ENCODE measurements at places on chromosomes 1 and 21.

DNA sequence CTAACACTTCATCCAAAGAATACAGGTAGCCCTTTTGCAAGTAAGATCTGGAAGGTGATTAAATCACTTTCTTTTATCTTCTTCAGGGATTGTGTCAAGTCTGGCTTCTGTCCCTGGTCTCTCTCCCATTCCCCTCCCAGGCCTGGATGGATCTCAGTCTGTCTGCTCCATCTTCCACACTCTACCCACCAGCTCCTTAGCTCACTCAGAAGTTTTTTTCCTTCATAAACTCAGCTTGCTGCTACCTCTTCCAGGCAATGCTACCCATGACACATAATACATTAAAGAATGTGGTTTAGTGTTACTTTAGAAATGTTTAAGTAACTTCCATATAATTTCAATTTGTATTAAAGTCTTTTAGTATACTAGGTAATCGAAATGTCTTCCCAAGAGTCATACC, 133.1 kb downstream of the AKT3 start:
- DNase-seq, result no peak

GRCh38 chr21:42455196-42455595, 40.8 kb downstream of the RSPH1 start:
- DNase-seq, result no peak

DNA sequence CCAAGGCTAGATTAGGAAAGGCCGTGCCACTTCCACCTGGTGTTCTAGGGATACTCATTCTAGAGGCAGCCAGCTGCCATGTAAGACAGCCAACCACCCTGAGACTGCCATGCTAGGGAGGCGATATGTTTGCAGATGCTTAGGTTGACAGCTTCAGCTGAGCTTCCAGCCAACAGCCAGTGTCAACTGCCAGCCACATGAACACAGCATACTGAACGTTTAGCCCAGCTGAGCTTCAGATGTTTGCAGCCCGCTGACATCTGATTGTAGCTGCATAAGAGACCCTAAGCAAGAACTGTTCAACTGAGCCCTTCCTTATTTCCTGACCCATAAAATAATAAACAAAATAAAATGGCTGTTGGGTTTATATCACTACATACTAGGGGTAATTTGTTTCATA, 5.0 kb upstream of the KCNC4 start:
- no peak for DNase-seq

DNA sequence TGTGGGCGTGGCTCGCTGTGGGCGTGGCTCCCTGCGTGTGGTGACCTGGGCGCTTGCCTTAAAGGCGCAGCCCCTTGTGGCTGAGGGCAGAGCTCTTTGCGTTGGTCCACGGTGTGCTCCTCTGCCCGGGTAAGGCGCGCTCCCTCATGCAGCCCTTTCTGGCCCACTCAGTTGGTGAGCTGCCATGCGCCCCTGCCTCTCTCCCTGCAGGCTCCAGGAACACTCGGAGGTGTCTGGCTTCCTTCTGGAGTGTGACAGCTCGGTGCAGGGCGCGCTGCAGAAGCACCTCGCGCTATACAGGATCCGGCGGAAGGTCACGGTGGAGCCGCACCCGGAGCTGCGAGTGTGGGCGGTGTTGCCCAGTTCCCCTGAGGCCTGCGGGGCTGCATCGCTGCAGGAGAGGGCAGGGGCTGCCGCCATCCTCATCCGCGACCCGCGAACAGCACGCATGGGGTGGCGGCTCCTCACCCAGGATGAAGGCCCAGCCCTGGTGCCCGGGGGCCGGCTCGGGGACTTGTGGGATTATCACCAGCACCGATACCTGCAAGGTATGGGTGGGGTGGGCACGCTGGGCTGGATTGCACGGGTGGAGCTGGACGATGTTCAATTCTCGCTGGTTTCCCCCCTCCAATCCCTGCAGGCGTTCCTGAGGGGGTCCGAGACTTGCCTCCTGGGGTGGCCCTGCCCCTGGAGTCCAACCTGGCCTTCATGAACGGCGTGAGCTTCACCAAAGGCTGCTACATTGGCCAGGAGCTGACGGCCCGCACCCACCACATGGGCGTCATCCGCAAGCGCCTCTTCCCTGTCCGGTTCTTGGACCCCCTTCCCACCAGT, 9.1 kb downstream of the IBA57 start:
- DNase-seq, result no peak

- no peak for DNase-seq
Measured at GRCh38 chr1:46394872-46395465, 852 bp downstream of the FAAH start.

GRCh38 chr1:41716188-41717130, 202.3 kb downstream of the HIVEP3 start:
- DNase-seq, result no peak

DNA sequence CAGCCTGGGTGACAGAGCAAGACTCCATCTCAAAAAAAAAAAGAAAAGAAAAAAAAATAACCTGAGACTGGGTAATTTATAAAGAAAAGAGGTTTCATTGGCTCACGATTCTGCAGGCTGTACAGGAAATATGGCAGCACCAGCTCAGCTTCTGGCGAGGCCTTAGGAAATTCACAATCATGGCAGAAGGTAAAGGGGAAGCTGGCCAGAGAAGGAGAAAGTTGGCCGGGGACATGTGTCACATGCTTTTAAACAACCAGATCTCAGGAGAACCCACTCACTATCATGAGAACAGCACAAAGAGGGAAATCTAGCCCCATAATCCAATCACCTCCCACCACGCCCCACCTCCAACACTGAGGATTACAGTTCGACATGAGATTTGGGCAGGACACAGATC, 125.3 kb downstream of the DISP1 start:
- no peak for DNase-seq

- no peak for DNase-seq
Measured at GRCh38 chr1:112110031-112110430, 120.6 kb upstream of the KCND3 start.

DNA sequence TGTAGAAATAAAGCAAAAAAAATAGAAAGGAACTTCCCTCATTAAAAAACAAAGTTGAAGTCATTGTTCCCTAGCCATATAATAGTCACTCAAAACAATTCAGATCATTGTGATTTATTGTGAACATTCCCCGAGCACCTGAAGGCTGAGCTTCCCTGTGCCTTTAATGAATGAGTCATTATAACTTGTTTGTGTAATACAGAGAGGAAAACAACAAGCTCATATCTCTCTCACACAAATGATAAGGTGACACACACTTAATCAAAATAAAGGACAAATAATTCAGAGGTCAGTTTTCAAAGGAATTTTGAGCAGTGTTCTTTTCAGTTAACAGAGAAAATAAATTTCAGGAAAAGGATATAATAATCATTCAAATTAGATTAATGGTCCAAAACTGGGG, 326.2 kb downstream of the DUSP10 start:
- no peak for DNase-seq

DNA sequence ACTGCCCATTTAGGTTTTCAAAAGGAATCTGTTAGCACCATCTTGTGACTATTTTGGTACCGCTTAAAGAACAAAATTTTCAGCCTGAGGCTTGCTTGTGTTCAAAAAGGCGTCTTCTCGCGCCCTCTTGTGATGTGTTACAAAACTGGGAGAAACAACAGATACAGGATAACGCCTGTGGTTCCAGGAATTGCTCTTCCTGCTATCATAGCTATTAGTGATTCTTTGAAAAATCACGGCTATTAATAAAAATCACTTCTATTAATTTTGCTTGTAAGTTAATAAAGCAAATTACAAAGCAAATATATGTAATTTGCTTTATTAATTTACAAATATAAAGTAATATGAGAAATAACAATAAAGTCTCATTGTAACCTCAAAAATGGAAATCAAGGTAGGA, 82.2 kb upstream of the ABCD3 start:
- DNase-seq, result no peak

GRCh38 chr1:210850556-210850955, 283.4 kb downstream of the KCNH1 start:
- DNase-seq, result no peak

DNA sequence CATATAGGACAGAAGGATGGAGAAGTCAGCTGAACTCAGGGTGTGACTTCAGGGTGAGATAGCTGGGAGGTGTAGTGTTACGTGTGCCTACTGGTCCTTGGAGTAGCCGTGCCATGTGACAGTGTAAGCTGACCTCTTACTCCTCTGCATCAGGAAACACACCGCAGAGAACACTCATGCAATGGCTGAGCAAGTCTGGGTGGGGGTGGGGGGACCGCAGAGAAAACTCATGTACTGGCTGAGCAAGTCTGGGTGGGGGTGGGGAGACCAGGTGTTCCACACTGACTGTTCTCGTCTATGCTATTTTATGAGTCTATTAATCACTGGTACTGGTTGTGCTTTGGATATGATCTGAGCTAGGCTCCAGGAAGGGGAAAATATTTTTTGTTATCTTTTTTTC, 233.1 kb downstream of the PAPPA2 start:
- DNase-seq, result no peak

DNA sequence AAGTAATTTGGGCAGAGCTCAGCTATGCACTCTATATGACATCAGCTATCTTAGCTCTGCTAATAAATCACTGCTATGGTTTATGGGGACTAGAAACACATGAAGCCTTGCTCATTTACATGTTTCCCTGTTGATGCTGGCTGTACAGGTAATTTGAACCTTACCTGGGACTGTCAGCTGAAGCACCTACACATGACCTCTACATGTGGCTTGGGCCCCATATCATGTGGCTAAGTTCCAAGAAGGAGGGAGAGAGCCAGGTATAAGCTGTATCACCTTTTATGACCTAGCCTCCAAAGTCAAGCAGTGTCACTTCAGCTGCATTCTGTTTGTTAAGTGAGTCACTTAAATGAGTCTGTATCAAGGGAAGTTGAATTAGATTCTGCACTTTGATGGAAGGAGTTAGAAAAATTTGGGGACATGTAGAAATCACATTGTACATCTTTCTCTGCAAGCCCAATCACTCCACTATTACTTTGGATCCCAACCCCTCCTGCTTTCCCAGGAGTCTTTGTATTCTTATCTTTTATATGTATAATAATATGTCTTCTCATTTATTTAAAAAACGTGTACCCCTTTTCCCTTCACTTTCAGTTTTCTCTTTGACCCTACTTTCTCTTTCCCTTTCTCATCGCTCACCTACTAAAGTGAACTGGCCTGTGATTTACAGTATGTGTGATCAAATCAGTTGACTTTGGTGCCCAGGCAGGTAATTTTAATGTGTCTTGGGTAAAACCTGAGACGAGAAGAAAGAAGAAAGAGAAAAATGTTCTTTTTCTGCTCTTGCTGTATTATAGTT, 53.4 kb upstream of the PRKACB start:
- DNase-seq, result no peak

GRCh38 chr1:167477986-167478385, 40.3 kb downstream of the CD247 start:
- DNase-seq, result no peak

GRCh38 chr1:234608025-234608910, 1.7 kb downstream of the IRF2BP2 start:
- peak; percentile 71 for DNase-seq

DNA sequence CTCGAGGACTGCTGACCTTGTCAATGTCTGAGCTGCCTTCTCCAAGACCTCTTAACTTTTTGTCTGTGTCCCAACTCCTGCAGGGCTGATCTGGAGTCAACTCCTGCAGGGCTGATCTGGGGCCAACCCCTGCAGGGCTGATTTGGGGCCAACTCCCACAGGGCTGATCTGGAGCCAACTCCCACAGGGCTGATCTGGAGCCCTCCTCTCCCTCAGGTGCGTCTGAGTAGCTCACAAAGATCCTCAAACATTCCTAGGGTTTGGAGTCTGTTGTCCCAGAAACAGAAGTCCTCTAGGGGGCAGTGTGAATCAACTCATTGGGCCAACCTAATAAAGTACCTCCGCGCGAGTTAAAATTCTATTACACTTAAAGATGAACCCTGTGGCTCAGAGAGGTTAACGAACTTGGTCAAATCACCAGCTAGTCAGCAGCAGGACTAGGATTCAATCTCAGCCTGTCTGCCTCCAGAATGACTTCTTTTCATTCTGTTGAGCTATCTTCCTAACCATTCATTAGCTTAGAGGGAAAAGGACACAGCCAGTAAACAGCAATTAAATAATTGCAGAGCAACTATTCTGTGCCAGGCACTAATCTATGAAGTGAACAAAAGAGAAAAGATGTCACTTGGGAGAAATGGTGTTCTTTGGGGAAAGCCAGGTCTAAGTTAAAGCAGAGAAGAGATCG, 17.2 kb upstream of the RLF start:
- DNase-seq, result peak; percentile 53

DNA sequence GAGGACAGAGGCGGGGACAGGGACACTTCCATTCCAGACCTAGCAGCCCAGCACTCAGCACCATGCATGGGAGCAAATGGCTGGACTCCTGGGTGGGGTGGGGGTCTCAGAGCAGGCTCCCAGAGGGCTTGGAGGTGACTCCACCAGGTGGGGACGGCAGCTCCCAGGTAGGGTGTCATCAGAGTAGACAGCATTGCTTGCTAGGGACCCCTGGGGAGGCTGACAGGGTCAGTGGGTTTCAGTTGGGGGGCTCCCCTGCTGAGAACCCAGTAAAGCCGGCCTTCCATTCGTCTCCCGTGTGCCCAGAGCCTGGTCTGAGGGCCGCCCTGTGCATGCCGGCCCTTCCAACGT, 4.8 kb upstream of the GJC2 start:
- DNase-seq, result no peak

GRCh38 chr1:228062812-228063211, 19.7 kb upstream of the ARF1 start:
- DNase-seq, result no peak

- DNase-seq, result no peak
Measured at GRCh38 chr1:221045842-221046831, 166.9 kb downstream of the HLX start.
